ENCODE measurements at places on chromosomes 11 and 22.

DNA sequence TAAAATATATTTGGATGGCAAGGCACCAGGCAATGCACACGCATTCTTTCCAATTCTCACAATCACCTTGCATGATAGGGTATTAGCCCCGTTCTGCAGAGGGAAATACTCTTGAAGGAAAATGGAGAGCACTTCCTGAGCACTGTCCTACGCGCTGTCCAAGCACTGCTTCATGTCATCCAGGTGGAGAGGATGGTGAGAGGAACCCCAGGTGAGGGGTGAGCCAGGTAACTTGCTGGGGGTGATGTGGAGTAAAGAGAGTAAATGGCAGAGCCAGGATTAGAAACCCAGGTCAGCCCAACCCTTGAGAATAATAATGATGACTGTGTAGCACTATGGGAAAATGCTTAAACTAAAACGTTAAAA is 711 bp upstream of the PACSIN2 start:
- no peak for DNase-seq

- no peak for DNase-seq
Measured at GRCh38 chr11:7851391-7851790, 54.6 kb upstream of the OR5P2 start.

- no peak for DNase-seq
Measured at GRCh38 chr11:26410706-26411366, 78.9 kb downstream of the ANO3 start.

DNA sequence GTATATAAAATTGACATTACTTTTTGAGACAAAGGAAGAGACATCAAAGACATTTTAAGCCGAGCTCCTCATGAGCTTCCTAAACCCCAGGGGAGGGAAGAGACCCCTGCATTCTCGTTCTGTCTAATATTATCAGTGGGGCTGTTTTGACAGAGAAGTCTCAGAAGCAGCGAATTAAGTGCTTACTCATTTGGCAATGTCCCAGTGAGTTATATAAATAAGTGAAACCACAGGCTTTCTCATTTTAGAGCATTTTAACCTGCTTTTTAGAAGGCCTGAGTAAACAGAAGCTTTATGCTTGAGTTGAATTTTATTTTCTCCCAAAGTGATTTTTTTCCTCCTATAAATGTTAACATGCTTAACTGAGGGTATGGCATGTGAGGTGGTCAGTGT is 23.2 kb upstream of the C1QTNF4 start:
- no peak for DNase-seq

DNA sequence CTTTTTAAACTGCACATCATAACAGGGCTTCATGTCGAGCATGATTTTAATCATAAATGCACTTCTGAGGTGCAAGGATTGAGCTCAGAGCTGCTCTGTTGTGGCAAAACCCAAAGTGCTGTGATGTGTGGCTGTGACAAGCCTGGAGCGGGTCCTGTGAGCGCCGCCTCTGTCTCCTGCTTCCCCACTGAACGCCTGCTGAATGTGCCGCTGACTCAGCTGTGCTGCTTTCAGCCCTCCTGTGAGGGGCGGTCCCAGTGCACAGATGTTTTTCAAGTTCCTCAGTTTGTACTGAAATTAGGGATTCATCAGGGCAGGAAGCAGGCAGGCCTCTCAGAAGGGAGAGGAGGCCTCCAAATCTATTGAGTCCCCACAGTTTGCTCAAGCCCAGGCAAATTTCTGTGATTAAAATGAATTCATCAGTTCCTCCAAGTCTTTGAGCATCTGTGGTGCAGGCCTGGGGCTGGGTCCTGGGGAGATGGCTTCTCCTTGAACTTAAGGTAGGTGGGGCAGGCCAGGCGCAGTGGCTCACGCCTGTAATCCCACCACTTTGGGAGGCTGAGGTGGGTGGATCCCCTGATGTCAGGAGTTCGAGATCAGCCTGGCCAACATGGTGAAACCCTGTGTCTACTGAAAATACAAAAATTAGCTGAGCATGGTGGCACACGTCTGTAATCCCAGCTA is 3.0 kb upstream of the GTSE1 start:
- no peak for DNase-seq

DNA sequence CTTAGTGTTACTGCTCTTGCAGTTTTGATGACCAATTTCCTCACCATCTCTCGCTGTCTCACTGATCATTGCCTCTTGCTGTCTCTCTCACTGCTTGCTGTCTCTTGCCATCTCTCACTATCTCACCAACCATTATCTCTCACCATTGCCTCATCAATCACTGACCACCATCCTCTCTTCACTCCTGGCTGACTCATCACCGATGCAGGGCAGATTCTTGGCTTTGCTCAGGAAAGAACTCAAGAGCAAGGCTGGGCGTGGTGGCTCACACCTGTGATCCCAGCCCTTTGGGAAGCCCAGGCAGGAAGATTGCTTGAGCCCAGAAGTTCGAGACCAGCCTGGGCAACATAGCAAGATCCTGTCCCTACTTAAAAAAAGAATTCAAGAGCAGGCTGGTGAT is 66.3 kb upstream of the SYN3 start:
- no peak for DNase-seq

GRCh38 chr22:37454857-37455686 is 27.8 kb upstream of the ELFN2 start:
- no peak for DNase-seq

Data from activated CD4-positive, alpha-beta T cell treated with anti-CD3 and anti-CD28 coated beads for 4 hours (primary cell).